ENCODE measurements at places on chromosomes 2 and 18.

- peak; percentile 37 for DNase-seq
Measured at GRCh38 chr18:58257461-58257860, 213.4 kb downstream of the NEDD4L start.

- no peak for DNase-seq
Measured at GRCh38 chr2:217935901-217936684, 66.7 kb downstream of the TNS1 start.

- no peak for DNase-seq
Measured at GRCh38 chr2:240926516-240927389, 20.6 kb downstream of the CROCC2 start.

GRCh38 chr2:226118471-226119429, 680.9 kb downstream of the IRS1 start:
- DNase-seq: no peak

DNA sequence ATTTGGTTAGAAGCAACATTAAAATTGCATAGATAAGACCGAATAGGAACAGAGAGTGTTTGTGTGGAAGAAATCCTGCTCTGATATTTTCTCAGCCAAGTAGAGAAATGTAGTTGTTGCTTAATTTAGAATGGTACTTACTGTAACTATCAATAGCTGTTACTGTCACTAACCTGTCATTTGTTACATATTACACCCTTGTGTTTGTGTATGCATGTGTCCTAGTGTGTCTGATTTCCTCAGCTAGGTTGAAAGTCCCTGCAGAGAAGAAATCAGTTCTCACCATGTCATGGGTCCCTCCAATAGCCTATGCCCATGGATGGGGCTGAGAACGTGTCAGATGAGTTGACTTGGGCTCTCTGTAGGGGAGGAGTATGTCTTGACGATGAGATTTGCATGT, 94.4 kb downstream of the SPTBN1 start:
- DNase-seq: no peak

GRCh38 chr2:73896362-73897239, 3.8 kb downstream of the ACTG2 start:
- peak; percentile 51 for DNase-seq

GRCh38 chr2:12547566-12548170, 169.1 kb upstream of the TRIB2 start:
- no peak for DNase-seq

DNA sequence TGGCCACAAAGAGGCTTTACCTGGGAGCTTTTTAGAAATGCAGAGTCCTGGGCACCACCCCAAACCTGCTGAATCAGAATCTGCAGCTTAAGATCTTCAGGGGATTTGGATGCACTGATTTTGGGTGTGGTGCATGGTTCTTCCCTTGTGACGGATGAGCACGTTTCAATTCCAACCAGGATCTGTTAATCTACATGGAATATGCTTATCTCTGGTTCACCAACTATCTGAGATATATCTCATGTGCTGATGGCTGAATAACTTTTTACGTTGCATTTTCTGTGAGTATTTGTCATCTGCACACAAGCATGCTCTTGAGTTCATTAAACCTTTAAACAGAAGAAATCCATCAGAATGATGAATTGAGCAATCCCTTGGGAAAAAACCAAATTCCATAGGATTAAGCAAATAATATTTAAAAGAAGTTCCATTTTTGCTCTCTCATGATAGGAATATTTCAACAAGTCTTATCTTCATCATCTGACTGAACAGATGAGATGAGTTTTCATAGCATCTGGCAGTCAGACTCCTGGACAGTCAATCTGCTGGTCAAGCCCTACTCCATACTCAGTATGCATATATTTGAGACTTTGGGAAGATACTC, 120.6 kb downstream of the PLB1 start:
- DNase-seq: no peak

DNA sequence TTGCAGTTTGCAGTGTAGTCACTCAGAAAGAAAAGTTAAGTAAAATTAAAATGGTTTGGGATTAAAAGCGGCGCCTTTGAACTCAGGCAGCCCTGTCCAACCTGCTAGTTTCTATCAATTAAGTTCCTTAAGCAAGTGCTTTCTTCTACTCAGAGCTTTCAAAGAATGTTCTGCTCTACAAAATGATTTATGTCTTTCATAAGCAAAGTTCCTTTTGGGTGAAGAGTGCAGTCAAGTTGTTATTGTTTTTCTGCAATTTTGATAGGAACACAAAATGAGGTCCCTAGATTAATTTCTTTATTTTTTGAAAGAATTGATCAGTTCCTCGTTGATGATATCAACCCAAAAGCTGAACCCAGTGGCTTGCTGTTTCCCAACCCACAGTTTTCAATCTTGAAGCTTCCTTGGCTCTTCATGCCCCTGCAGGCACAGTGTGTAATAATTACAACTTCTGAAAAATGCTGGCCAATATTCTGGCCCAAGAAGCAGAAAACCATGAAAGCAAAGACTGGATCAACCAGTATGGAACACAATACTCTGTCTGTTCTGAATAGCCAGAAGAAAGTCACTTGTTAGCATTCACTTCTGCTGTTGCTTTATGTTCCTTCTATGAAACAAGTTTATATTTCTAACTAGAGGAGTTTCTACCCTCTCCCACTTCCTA, 89.1 kb downstream of the TGIF1 start:
- DNase-seq: no peak

GRCh38 chr18:75694292-75694691, 266.8 kb upstream of the SMIM21 start:
- no peak for DNase-seq

DNA sequence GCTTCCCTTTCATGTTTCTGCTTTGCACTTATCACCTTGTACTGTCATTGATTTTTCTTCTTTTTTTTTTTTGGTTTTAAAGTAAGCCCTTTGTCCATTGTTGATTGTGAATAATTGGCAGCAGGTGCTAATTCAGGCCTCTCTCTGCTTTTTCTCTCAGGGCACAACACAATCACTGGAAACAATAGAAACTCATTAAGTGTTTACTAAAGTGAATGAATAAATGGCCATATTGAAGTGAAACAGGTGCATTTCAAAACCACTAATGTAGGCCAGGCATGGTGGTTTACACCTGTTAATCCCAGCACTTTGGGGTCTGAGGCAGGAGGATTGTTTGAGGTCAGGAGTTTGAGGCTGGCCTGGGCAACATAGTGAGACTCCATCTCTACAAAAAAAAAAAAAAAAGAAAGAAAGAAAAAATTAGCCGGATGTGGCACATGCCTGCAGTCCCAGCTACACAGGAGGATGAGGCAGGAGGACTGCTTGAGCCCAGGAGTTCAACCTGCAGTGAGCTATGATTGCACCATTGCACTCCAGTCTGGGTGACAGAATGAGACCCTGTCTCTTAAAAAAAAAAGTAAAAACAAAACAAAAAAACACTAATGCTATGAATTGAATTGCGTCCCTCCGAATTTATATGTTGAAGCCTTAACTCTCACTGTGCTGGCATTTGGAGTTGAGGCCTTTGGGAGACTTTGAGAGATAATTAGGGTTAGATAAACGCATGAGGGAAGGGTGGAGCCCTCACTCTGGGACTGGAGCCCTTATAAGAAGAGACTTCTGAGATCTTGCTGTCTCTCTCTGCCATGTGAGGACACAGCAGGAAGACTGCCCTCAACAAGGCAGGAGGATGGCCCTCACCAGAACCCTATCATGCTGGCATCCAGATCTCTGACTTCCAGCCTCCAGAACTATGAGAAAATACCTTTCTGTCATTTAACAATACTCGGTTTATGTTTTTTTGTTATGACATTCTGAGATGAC, 19.9 kb downstream of the SLC38A11 start:
- no peak for DNase-seq

DNA sequence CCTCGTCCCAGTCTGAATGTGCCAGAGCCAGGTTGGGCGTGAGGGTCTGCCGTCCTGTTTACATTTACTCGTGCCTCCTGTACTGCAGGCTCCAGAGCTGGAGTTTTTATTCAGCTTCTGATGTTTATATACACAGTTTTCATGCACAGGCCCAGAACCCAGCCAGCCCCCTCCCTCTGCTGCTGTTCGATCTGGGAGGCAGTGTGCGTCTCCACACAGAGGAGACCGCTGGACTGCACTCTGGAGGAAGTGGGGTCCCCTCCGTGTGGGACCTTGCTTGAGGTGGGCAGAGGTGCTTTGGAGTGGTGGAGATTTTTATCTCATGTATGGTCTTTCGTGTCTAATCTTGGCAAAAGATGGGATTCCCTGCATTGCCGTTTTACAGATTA, 90.6 kb downstream of the GLI2 start:
- no peak for DNase-seq

GRCh38 chr18:32242395-32242794, 52.6 kb downstream of the MEP1B start:
- no peak for DNase-seq

DNA sequence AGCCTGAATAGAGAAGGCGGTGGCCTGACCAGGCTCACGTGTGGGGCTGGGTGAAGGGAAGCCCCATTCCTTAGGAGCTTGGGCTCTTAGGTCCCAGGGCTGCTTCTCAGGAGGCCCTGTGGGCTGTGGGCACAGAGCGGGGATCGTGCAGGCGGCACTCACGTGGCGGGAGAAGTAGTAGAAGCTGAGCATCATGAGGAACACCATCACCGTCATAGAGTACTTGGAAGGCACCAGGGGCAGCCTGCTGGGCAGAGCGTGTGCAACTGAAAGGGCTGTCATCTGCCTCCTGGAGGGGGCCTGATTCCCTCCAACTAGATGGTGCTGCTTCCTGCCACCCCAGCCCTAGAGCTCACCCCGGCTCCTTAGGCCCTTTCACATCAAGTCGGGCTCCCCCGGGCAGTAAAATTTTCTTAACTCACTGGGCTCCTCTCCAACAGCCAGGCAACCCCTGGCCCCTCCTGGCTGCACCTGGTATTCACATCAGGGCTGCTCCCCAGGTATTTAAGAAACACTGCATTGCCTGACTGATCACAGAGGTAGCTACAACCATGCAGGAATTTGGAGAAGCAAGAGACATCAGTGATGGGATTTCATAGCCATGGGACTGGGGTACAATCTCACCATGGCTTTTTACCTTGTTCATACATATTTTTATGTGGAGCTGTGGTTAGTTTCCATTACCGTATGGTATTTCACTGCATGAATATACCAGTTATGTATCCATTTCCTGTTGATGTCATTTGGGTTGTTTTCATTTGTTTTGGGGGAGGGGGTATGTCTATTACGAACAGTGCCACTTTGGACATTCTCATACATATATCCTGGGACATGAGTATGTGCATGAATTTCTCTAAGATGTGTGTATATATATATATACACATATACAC, 32.9 kb downstream of the CENPO start:
- DNase-seq: no peak

DNA sequence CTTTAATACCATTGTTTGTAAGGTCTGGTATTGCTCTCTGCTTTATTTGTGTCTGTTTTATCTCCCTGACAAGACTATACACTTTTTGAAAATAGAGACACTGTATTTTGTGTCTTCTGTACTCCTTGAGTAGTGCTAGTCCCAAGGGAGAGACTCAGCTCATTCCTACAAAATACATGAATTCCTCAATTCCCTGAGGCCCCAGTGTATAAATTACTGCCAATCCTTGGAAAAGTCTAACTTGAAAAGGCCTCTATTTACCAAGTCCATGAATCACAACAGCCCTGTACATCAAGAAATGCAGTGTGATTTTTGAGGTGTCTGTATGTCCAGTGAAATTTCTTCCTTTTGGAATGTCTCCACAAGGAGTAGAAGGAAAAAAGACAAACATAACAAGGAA, 34.9 kb upstream of the NEDD4L start:
- no peak for DNase-seq

- DNase-seq: no peak
Measured at GRCh38 chr2:239167011-239167673, 233.7 kb downstream of the HDAC4 start.

DNA sequence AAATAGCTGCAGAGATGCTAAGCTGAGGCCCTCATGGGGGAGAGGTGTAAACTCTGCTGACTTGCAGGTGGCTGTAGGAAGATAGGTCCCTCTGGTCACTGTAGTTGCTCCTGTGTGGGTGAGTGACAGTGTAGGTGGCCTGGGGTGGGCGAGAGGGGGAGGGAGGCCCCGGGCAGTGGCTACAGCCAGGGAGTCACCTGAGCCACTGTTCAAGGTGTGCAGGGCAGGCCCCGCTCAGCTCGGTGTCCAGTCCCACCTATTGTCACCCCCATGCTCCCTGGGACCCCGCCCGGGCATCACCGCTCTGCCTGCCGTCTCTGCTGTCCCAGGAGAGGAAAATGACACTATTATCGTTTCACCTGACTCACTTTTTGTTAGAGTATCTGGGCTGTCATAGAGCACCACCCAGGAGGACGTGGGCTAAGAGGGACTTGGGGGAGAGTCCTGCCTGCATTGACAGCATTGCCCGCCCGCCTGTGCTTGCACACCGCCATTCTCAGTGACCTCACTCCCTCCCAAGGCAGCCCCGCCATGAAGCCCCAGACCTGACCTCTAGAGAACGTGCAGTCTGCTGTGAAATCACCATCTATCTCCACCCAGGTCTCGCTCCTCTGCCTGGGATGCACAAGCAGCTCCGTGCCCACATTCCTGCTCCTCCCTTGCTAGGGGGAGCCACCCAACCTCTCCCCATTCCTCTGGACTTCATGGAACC, 29.2 kb downstream of the COPS9 start:
- DNase-seq: no peak

- no peak for DNase-seq
Measured at GRCh38 chr2:152421521-152422370, 86.8 kb downstream of the FMNL2 start.

GRCh38 chr2:133940134-133940533, 313.7 kb upstream of the MGAT5 start:
- DNase-seq: no peak

DNA sequence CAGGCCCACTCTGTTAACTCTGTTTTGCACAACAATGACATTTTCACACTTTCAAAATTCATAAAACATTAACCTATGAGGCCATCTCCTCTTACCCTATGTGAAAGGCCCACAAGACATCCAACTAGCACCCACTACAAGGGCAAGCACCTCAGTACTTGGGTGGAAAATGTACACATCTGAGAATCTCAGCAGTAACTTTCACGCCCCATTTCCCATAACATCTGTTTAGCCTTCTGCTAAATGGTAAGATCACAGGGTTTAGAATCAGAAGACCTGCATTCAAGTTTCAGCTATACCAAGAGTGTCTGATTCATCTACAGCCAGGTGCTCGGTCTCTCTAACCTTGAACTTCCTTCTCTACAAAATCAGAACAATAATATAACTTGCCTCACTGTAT, 89.2 kb downstream of the SP100 start:
- peak; percentile 20 for DNase-seq
